Testis (tissue), 5 donors: ENCODE measurements at places on chromosomes 6 and 20.

GRCh38 chr20:24747010-24747712, 201.9 kb upstream of the CST7 start:
- no peak for DNase-seq

- DNase-seq, result no peak
Measured at GRCh38 chr6:145744619-145745018, 9.3 kb upstream of the EPM2A start.

GRCh38 chr6:34757687-34758274, 476 bp downstream of the SNRPC start:
- DNase-seq, result no peak

DNA sequence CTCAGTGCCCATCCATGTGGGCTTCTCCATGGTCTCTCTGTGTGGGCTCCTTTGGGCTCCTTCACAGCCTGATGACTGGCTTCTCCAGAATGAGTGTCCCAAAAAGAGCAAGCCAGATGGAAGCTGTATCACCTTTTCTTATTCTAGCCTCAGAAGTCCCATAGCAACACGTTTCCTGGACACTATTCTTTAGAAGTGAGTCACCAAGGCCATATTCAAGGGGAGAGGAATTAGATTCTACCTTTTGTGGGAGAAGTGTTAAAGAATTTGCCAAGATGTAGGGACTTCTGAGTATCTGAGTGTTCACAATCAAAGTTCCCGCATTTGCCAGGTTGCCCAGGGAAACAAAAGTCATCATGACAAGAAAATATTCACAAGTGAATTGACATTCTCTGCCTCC, 20.7 kb upstream of the TBC1D22B start:
- no peak for DNase-seq

- no peak for DNase-seq
Measured at GRCh38 chr6:143157131-143157530, 96.4 kb downstream of the AIG1 start.

DNA sequence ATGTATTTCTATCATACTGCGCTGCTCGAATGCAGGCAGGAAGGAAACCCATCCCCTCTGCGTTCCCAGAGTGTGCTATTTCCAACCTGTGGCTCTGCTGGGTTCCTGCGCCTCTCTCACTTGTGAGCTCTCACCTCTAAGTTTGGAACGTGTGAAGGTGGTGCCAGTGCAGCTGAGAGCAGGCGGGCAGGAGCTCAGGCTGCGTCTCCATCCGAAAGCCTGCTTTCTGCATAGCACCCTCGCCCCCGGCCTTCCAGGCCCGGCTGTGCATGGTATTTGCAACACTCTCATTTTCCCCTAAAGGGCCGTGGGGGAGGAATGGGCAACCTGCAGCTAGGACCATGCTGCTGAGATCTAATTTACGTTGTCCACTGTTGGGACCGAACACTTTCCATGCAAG, 288.0 kb upstream of the TSHZ2 start:
- no peak for DNase-seq

- no peak for DNase-seq
Measured at GRCh38 chr20:51363378-51363777, 179.1 kb downstream of the NFATC2 start.

- no peak for DNase-seq
Measured at GRCh38 chr6:37913210-37913609, 93.7 kb downstream of the ZFAND3 start.

GRCh38 chr6:131116321-131116720, 18.9 kb upstream of the AKAP7 start:
- DNase-seq, result no peak
